Activated CD8-positive, alpha-beta memory T cell treated with anti-CD3 and anti-CD28 coated beads for 48 hours (primary cell): ENCODE measurements at places on chromosomes 6 and 20.
A peak's percentile ranks its signal among the peaks of the same experiment; 100 is the strongest.

GRCh38 chr6:53579338-53579737, 34.4 kb upstream of the GCLC start:
- DNase-seq = no peak

- DNase-seq = no peak
Measured at GRCh38 chr6:64926051-64926450, 781.0 kb downstream of the EYS start.

GRCh38 chr6:169845426-169846285, 94.2 kb downstream of the ERMARD start:
- DNase-seq = no peak

DNA sequence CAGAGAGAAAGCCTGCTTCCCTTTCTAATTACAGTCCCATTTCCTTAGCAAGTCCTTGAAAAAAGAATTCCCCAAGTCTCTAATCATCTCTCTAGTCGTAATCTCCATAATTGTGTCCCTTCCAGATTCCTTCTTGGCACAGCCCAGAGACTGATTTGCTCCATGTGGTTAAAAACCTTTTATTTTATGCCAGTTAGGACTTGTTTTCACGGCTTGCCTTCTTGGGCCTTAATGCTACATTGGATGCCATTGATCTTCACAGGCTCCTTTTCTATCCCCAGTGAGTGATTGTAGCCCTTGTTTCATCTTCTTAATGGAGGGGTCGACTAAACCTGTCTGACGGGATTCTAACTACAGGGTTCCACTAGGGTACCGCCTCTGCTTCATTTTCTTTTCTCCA, 650.6 kb upstream of the ARID1B start:
- DNase-seq = no peak

GRCh38 chr6:150140236-150140969, 2.4 kb upstream of the PPP1R14C start:
- no peak for DNase-seq

DNA sequence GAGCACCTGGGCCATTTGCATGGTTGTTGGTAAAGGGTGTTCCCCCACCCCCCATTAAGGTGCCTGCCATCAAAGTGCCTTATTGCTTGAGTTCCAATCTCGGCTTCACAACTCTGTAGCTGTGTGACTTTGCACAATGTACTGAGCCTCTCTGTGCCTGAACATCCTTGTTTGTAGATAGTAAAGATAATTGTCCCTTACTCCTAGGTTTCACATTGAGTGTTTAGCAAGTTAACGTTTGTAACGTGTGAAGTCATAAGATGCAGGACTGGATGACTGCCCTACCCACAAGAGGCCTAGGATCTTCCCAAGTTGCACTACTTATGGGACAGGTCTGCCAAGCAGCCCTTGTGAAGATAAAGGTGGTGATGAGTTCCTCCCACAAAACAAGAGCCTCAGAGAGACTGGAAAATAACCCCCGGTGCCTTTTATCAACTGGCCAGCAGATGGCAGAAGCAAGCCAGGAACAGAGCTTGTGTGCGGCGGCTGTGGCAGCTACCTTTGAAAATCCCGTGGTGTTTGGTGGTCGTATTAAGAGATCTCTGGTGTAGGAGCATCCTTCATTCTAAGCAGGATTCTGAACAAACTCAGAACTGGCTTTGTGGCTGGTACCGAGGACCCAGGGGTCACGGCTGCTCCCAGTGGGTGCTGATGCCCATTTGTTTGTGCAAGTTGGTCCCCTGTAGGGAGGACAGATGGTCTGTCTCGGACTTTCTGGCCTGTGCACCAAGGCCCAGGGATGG, 99.1 kb downstream of the CDH26 start:
- peak; percentile 21 for DNase-seq

GRCh38 chr6:70685494-70686180, 18.0 kb downstream of the SMAP1 start:
- no peak for DNase-seq

GRCh38 chr6:137089305-137089704, 44.5 kb upstream of the IL20RA start:
- no peak for DNase-seq

DNA sequence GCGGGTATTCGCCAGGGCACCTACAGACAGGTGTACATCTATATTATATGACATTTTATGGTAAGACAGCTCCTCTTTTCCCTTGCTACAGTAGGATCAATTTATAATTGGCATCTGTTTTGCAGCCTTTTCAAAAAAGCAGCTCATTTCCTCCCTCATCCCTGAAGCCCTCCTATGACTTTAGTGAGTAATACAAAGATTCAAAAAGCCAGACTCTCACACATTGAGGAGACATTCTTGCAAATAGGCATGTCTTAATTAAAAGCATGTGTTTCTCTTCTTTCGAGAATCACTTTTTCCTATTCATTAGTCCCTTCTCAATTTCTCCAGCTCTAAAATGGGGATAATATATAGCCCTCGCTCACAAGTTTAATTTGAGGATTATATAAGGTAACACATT, 283.4 kb downstream of the TBC1D7 start:
- no peak for DNase-seq

DNA sequence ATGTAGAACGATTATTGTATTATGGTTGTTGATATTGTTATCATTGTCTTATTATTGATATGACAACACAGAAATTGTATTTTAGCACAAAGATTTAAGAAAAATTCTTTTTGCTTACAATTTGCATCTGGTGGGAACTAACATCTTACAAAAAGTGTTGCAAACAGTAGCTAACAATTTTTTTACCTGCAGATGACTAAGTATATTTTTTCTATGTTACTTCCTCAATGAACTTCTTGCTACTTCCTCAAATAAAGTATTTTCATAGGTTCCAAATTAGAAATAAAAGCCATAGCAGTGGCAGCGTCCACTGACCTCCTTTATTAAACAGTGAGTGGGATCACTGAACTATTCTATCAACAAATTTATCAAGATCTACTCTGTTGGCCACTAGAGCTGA, 847.0 kb downstream of the PHF3 start:
- no peak for DNase-seq

DNA sequence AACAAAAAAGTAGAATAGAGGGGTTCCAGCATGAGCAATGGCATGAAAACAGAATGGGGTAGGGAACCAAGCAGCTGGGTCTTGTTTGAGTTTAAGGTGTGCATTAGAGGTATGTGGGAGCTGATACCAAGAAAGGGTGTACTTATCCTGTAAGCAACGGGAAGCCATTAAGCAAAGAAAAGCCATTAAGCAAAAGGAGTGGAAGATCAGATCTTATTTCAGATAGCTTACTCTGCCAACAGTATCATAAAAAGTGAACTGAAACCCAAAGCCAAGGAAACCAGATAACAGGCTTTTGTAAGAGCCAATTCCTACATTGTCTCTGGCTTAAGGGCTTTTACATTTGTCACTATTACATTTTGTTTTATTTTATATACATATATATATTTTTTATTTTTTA, 21.3 kb upstream of the BEND6 start:
- no peak for DNase-seq

GRCh38 chr6:26157251-26158075, 70.2 kb downstream of the HFE start:
- DNase-seq = no peak

- no peak for DNase-seq
Measured at GRCh38 chr6:142771162-142771561, 173.8 kb downstream of the HIVEP2 start.

GRCh38 chr6:3316331-3316730, 57.6 kb downstream of the PSMG4 start:
- DNase-seq = no peak

GRCh38 chr20:18624948-18625347, 37.1 kb downstream of the DTD1 start:
- DNase-seq = no peak

DNA sequence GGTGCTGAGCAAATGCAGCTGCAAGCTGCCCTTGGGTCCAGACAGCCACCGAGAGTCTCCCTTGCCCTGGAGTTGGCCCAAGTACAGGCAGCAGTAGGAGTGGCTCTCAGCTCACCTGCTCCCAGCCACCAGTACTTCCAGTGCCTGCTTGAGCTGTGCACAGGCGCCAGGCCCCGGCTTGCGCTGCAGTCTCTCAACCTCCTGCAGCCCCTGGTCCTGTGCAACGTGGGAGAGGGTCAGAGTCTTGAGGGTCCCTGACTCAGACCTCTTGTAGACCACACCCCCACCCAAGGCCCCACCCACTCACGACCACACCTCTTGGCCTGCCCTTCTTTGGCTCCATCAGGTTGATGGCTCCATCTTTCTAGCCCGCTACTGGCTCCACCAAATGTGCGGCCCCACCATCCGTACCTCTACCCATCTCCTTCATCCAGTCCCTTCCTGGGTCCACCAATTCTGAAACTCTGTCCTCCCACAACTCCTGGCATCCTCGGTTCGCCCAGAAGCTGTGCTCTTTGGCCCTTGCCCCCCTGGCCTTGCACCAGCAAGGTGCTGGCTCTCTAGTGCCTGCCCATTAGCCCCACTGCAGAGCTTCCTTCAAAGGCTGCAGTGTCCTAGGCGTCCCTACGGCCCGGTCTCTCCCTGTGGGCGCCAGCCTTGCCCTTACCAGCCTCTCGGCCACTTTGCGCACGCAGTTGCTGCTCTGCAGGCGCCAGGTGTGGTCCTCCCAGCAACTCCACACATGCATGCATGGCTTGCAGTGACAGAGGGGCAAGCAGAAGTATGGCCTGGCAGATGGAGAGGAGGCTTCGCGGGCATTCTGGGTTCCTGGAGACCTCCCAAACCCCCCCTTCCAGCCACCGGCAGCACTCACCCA, 16.5 kb upstream of the SPAG4 start:
- no peak for DNase-seq

DNA sequence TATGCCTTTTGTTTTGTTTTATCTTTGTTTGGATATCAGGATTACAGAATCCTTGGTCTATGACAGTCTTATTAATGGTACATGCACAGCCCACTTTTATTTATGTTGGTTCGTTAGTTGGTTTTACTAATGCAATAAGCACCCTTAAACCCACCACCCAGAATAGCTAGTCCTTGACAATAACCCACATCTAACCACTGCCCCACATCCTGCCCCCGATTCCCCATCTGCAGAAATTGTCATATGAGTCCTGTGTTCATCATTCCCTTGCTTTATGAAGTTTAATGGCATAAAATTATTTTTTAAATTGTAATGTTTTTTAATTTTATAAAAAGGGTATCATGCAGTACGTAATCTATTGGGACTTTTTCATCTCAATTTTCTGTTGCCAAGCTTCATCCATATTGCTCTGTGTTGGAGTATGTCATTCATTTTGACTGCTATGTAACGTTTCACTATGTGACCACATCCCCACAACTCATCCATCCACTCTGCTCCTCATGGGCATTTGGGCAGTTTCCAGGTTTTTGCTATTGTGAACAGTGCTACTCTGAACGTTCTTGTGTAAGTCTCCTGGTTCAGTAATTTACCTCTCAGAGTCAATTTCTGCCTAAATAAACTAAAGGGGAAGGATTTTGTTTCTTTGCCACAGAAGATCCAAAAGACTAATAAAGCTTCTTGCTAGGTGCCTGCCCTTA, 150.4 kb downstream of the MRPL14 start:
- no peak for DNase-seq

DNA sequence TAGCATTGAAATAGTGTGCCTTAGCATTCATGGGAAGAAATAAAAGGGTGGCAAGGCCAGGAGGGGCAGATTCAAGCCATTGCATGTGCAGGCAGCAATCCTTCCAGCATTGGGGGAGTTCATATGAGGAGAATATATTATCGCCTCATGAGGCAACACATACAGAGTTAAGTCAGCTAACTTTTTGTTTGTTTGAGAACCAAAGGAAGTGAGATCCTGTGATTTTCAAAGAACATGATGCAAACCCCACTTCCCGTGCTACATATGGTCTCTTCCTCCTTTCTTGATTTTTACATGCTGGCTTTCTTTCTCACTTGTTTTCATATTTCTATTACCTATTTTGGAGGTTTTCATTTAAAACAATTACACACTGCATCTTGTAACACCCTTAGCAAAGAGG, 579.7 kb upstream of the ARID1B start:
- DNase-seq = no peak

DNA sequence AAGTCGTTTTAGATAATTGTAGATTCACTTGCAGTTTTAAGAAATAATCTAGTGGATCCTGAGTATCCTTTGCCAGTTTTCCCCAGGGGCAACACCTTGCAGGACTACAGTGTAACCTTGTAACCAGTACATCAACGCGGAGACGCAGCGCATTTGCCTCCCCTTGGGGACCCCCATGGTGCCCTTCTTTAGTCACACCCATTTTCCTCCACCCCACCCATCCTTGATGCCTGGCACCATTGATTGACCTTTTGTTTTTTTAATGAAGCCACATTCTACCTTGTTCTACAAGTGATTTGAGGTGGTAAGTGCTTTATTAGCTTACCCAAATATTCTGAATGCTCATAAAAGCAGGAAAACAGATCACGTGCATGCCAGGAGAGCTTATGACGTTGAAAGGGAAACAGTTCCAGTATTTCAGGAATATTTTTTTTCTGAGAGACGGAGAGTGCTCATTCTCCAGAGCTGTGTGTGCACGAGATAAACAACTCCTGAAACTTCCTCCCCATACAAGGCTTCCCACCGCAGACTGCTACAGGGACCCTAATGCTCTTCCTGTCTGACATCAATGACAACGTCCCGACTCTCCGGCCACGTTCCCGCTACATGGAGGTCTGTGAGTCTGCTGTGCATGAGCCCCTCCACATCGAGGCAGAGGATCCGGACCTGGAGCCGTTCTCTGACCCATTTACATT, 35.7 kb downstream of the CDH26 start:
- DNase-seq = no peak

DNA sequence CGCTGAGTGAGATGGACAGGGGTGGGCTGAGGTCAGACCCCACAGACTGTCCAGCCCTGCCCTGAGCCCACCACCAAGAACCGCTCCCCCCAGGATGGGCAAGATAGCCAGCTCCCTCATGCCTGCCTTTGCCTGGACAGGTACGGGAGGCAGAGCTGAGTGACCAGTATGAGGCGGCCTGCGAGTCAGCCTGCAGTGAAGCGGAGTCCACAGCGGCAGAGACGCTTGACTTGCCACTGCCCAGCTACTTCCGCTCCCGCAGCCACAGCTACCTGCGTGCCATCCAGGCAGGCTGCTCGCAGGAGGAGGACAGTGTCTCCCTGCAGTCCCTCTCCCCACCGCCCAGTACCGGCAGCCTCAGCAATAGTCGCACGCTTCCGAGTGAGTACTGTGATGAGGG, 94.8 kb upstream of the MYL9 start:
- no peak for DNase-seq

- DNase-seq = no peak
Measured at GRCh38 chr6:112054001-112054400, at the start of gene CCN6. Gene CCN6, plus strand, starts transcription at chr6:112054104. Its CDS starts 254 bp downstream, at chr6:112054358.

GRCh38 chr6:133855991-133856370, 32.9 kb upstream of the TCF21 start:
- DNase-seq = no peak

- no peak for DNase-seq
Measured at GRCh38 chr6:69907981-69908498, 41.7 kb downstream of the COL19A1 start.

DNA sequence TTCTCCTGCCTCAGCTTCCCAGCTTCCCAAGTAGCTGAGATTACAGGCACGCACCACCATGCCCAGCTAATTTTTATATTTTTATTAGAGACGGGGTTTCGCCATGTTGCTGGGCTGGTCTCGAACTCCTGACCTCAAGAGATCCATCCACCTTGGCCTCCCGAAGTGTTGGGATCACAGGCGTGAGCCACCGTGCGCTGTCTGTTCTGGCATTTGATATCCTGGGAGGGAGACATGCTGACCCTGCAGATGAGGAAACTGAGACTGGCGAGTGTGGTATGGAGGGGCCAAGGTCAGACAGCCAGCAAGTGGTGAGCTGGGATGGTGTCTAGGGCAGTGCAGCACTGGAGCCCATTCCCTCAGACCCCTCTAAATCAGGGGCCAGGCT, 44.6 kb downstream of the SRC start:
- no peak for DNase-seq
